Effector memory CD8-positive, alpha-beta T cell (primary cell): ENCODE measurements at places on chromosomes 4 and X.

DNA sequence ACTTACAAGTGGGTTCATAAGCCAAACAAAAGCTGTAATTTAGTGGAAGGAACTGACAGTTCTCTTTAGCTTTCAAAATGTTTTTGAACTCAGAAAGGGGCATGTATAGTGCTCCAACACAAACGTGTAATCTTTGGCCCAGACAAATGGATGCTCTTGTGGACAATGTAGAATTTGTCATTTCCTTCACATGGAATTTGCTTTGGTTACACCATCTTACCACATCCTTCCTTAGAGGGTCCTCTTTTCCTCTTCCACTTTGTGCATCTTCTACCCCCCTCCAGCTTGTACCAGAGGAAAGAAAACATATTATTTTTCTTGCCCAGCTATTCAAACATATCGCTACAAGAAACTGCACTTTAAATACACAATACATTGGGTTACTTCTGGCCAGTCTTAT, 42.4 kb downstream of the MEPE start:
- no peaks in the 10 kb centered on the region for H3K4me1 ChIP-seq
- DNase-seq = no peak
- no peak overlapping the region for H3K27ac ChIP-seq
- no peaks in the 10 kb centered on the region for H3K36me3 ChIP-seq

- no peaks in the 10 kb centered on the region for H3K36me3 ChIP-seq
- H3K4me3 ChIP-seq = no peak overlapping the region
- H3K27me3 ChIP-seq = peaks cover 26% of the 10 kb centered on the region
Measured at GRCh38 chr4:108867476-108867875, 104.6 kb upstream of the ETNPPL start.

DNA sequence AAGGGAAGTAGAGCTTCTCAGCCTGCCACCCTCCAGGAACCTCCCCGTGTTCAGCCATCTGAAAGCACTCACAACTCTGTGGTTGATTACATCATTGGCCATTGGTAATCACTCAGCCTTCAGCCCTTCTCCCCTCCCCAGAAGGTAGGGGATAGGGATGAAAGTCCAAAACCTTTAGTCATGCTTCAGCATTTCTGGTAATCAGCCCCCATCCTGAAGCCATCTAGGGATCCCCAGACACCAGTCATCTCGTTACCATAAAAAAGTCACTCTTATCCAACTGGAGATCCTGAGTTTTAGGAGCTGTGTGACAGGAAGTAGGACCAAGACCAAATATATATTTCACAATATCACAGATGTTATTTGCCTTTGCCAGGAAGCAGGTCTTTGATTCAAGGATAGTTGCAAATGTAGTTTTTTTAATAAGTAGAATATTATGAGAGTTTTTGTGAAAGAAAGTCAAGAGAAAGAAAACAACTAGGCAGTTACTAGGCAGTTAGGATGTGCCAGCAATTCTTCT, 364.6 kb upstream of the NOCT start:
- H3K27ac ChIP-seq = no peak overlapping the region
- H3K4me1 ChIP-seq = no peaks in the 10 kb centered on the region
- DNase-seq = no peak
- no peak overlapping the region for H3K4me3 ChIP-seq
- no peaks in the 10 kb centered on the region for H3K27me3 ChIP-seq

- peaks cover 6% of the 10 kb centered on the region for H3K4me1 ChIP-seq
- H3K27me3 ChIP-seq = no peaks in the 10 kb centered on the region
- no peak for DNase-seq
- H3K27ac ChIP-seq = no peak overlapping the region
Measured at GRCh38 chr4:80042821-80043220, 30.2 kb downstream of the ANTXR2 start.

DNA sequence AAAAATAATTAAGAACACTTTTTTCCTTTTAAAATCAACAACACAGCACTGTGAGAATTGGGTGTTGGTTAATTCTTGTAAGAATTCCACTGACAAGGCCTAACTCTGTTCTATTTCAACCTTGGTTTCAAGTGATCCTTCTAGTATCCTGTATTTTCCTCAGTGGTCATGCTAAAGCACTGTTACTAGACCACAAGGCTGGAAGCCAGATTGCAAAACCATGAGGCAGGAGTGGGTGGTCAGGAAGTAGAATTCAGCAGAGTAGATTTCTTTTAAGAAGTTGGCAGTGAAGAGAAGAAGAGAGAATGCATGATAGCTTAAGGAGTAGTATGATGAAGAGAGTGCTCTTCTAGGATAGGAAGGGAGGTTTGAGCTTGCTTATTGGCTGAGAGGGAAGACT, 71.6 kb upstream of the LEF1 start:
- no peak overlapping the region for H3K27ac ChIP-seq
- no peaks in the 10 kb centered on the region for H3K36me3 ChIP-seq
- peaks cover 11% of the 10 kb centered on the region for H3K27me3 ChIP-seq

GRCh38 chr4:101870874-101871273, 80.3 kb downstream of the BANK1 start:
- DNase-seq = no peak
- no peak overlapping the region for H3K27ac ChIP-seq

DNA sequence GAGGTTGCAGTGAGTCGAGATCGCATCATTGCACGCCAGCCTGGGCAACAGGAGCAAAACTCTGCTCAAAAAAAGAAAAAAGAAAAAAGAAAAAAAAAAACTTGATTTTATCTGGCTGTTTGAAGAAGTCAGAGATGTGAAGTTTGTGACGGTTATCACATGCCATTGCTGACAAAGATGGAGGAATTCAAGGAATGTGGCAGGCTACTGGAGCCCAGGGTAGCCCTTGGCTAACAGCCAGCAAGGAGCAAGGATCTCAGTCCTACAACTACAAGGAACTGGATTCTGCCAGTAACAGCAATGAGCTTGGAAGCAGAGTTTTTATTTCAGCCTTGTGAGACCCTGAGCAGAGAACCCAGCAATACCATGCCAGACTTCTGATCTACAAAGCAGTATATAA, 24.3 kb upstream of the TET2 start:
- H3K27ac ChIP-seq = no peak overlapping the region
- no peaks in the 10 kb centered on the region for H3K36me3 ChIP-seq
- H3K4me1 ChIP-seq = no peaks in the 10 kb centered on the region
